ENCODE measurements at places on chromosomes 5 and 9. TPM values are rescaled to one million over a fixed set of nuclear protein-coding genes. Genes with fewer than 3 reads are reported as not detected.

DNA sequence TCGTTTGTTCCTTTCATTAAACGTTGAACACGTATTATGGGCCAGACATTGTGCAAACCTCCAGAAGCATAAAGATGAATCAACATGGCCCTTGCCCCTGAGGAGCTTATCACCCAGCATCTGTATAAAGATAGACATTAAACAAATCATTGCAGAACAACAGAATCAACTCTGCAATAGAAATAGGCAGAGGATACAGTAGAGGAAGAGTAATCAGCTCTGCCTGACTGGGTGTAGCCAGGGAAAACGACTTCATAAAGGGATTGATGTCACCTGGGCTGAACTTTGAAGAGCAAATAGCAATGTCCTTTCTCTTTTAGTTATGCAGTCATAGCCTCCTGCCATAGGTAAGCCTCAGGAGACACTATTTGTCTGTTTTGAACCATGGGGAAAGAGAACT lies 13.4 kb downstream of the RGS7BP start:
- no peaks in the 10 kb centered on the region for H3K27me3 ChIP-seq
- no peak overlapping the region for H3K27ac ChIP-seq
- no peaks in the 10 kb centered on the region for H3K36me3 ChIP-seq
- no peak for DNase-seq
- no peak overlapping the region for H3K4me3 ChIP-seq

- no peak overlapping the region for H3K27ac ChIP-seq
- no peaks in the 10 kb centered on the region for H3K27me3 ChIP-seq
- DNase-seq: no peak
- no peaks in the 10 kb centered on the region for H3K36me3 ChIP-seq
Measured at GRCh38 chr5:65818592-65818991, 96.6 kb downstream of the NLN start.

- H3K27ac ChIP-seq: no peak overlapping the region
- H3K4me3 ChIP-seq: no peak overlapping the region
- H3K4me1 ChIP-seq: no peaks in the 10 kb centered on the region
- H3K36me3 ChIP-seq: no peaks in the 10 kb centered on the region
- no peak for DNase-seq
- no peaks in the 10 kb centered on the region for H3K27me3 ChIP-seq
Measured at GRCh38 chr5:36359267-36359666, 57.6 kb upstream of the RANBP3L start.

Gene RFESD
- total RNA-seq: 0.96 TPM

Gene MYMK
- not detected for total RNA-seq

GRCh38 chr9:109972026-109972882 lies 192.3 kb downstream of the PALM2AKAP2 start:
- H3K27ac ChIP-seq: peak overlapping the region; percentile 11
- peak; percentile 12 for DNase-seq
- H3K36me3 ChIP-seq: no peaks in the 10 kb centered on the region
- no peaks in the 10 kb centered on the region for H3K27me3 ChIP-seq
- H3K4me1 ChIP-seq: peaks cover 27% of the 10 kb centered on the region
- H3K4me3 ChIP-seq: no peak overlapping the region

DNA sequence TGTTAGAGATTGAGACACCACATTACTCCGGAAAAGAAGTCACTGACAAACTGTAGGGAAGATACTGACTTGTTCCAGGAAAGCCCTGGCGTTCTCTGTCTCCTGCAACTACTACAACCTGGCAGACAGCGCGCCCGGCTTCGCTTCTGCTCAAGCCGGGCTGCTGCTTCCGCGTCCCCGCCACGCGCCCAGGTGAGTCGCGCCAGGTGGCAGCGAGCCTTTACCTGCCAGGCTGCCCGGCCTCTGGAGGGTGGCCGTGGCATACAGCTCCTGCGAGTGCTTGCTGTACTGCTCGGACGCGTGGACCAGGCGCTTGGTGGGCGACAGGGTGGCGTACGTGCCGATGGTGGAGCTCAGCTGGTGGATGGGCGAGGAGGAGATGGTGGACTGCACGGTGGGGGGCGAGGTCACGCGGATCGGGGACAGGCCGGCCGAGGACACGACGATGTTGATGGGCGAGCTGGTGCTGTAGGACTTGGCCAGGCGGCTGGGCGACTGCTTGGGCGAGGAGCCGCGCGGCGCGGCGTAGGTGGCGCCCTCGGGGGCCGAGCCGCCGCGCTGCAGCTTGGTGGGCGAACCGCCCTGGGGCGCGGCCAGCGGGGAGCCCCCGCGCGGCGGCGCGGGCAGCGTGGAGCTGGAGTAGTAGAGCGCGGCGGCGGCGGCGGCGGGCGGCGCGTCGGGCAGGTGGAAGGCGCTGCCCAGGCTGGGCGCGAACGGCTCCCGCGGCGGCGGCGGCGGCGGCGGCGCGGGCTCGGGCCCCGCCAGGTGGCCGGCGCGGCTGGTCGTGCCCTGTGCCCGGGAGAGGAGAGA lies 519.6 kb downstream of the CTNND2 start:
- DNase-seq: no peak
- H3K27me3 ChIP-seq: peaks cover 32% of the 10 kb centered on the region
- H3K36me3 ChIP-seq: no peaks in the 10 kb centered on the region
- H3K4me1 ChIP-seq: peaks cover 7% of the 10 kb centered on the region
- no peak overlapping the region for H3K27ac ChIP-seq

Gene PPP3R2
- not detected for total RNA-seq

- DNase-seq: no peak
- no peaks in the 10 kb centered on the region for H3K27me3 ChIP-seq
- H3K27ac ChIP-seq: no peak overlapping the region
- no peak overlapping the region for H3K4me3 ChIP-seq
- H3K36me3 ChIP-seq: no peaks in the 10 kb centered on the region
Measured at GRCh38 chr5:38151878-38152277, 106.5 kb upstream of the EGFLAM start.

Gene NEUROG1
- total RNA-seq: not detected

GRCh38 chr9:96376891-96377874 lies 6.3 kb downstream of the SLC35D2 start:
- no peak overlapping the region for H3K27ac ChIP-seq
- H3K36me3 ChIP-seq: no peaks in the 10 kb centered on the region
- H3K4me1 ChIP-seq: peaks cover 5% of the 10 kb centered on the region
- H3K27me3 ChIP-seq: no peaks in the 10 kb centered on the region
- H3K4me3 ChIP-seq: no peak overlapping the region

- no peak overlapping the region for H3K4me3 ChIP-seq
- H3K4me1 ChIP-seq: no peaks in the 10 kb centered on the region
- no peaks in the 10 kb centered on the region for H3K27me3 ChIP-seq
- peaks cover 62% of the 10 kb centered on the region for H3K36me3 ChIP-seq
- no peak for DNase-seq
Measured at GRCh38 chr9:121179930-121180681, 21.6 kb downstream of the RAB14 start.

Gene ECM2
- not detected for total RNA-seq

- H3K4me1 ChIP-seq: no peaks in the 10 kb centered on the region
- H3K27me3 ChIP-seq: peaks cover 2% of the 10 kb centered on the region
- no peaks in the 10 kb centered on the region for H3K36me3 ChIP-seq
- H3K27ac ChIP-seq: no peak overlapping the region
Measured at GRCh38 chr9:84123648-84124406, 143.2 kb downstream of the RMI1 start.

GRCh38 chr9:109935406-109936087 lies 155.5 kb downstream of the PALM2AKAP2 start:
- no peaks in the 10 kb centered on the region for H3K4me1 ChIP-seq
- H3K27ac ChIP-seq: no peak overlapping the region

- no peak overlapping the region for H3K4me3 ChIP-seq
- H3K27me3 ChIP-seq: no peaks in the 10 kb centered on the region
- no peak for DNase-seq
- H3K27ac ChIP-seq: no peak overlapping the region
- H3K4me1 ChIP-seq: no peaks in the 10 kb centered on the region
- no peaks in the 10 kb centered on the region for H3K36me3 ChIP-seq
Measured at GRCh38 chr9:119934497-119934896, 565.3 kb upstream of the BRINP1 start.

GRCh38 chr9:4095484-4095883 lies 204.4 kb downstream of the GLIS3 start:
- H3K4me3 ChIP-seq: no peak overlapping the region
- H3K36me3 ChIP-seq: no peaks in the 10 kb centered on the region
- no peaks in the 10 kb centered on the region for H3K27me3 ChIP-seq
- no peak overlapping the region for H3K27ac ChIP-seq

DNA sequence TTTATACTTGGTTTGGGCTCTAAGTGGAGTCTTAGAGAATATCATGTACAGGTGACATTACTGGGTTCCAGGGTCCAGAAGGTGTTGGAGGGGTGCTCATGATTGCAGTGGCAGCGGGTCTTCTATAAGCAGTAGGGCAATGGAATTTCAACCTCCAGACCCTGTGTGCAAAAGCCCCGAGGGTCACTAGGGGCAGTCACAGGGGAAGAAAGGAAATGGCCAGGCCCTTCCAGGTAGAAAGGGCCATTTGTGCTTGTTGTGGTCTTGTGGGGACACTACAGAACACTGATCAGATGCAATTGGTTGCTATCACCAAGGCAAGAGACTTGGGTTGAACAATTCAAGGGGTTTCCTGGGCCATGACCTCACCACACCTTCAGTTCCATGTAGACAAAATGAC lies 283.4 kb downstream of the GADD45G start:
- no peaks in the 10 kb centered on the region for H3K4me1 ChIP-seq
- H3K36me3 ChIP-seq: no peaks in the 10 kb centered on the region
- H3K27ac ChIP-seq: no peak overlapping the region
- no peaks in the 10 kb centered on the region for H3K27me3 ChIP-seq

Gene LTC4S
- 5.4 TPM for total RNA-seq

DNA sequence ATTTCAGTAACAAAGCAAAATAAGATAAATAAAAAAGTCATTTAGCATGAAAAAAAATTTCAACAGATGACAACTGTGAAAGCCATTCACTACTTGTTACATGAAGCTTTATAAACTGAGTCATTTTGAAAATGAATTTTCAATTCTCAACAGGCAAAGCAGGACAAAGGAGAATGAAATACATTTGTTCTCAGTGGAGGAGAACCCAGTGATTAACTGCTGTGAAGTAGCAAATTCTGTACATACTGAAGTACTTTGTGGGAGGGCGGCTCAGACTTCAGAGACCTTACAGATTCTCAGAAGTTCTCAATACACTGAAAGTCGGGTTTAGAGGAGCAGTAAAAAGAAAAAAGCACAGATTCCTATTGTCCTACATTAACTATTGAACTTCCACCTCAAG lies 21.7 kb downstream of the SKIC3 start:
- H3K27me3 ChIP-seq: no peaks in the 10 kb centered on the region
- no peak for DNase-seq
- H3K27ac ChIP-seq: no peak overlapping the region
- no peaks in the 10 kb centered on the region for H3K4me1 ChIP-seq

Gene SLC22A4
- 0.27 TPM for total RNA-seq

Gene RORB
- 0.73 TPM for total RNA-seq

DNA sequence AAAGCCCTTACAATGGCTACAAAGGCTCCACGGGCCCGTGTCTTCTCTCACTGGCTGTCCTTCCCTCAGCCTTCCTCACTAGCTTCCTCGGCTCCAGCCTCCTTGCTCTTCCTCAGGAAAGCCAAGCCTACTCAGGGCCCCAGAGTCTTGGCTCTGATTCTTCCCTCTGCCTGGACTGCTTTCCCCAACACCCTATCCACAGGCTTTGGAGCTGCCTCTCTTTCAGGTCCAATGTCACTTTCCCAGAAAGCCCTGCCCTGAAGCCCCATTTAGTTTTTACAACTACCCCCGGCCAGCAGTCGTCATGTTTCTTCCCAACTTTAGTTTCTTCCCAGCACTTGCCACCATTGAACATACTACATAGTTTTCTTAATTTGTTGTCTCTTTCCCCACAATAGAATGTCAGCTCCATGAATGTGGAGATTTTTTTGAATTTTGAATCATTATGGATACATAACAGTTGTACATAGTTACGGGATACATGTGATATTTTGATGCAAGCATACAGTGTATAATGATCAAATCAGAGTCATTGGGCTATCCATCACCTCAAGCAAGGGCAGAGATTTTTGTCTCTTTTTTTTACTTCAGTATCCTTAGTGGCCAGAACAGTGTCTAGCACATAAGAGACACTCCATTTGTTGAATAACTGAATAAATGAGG lies 17.5 kb upstream of the TOMM5 start:
- no peaks in the 10 kb centered on the region for H3K27me3 ChIP-seq
- no peaks in the 10 kb centered on the region for H3K36me3 ChIP-seq
- no peak overlapping the region for H3K4me3 ChIP-seq
- no peak for DNase-seq

DNA sequence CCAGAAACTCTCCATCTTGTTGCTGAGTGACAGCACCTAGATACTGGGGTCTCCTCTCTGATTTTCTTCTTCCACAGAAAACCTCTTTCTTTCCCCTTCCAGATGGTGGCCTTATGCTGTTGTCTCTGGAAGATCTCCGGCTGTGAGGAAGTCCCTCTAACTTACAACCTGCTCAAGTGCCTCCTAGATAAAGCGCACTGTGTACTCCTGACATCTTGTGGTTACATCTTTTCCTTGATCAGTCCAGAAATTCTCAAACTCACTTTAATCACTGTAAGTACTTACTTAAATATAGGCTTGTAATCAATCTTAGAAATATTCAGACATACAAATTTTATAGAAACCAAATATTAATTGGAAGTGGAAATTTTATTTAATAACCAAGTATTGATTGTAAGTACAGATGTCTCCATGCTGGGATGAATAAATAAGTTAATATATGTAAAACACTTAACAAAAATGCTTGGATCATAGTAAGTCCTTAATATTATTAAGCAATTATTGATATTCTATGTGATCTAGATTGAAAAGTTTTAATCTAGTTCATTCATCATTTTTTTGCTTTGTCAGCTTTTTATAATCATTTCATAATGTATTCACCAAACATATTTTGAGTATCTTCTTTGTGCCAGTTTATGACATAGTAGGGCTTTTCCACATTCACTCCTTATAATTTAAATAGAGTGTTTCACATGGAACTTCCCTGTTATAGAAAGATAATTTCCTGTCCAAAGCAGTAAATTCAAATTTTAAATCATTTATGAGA lies 1381.4 kb upstream of the CDH6 start:
- no peaks in the 10 kb centered on the region for H3K4me1 ChIP-seq
- no peak overlapping the region for H3K27ac ChIP-seq
- no peak overlapping the region for H3K4me3 ChIP-seq
- no peaks in the 10 kb centered on the region for H3K27me3 ChIP-seq
- H3K36me3 ChIP-seq: no peaks in the 10 kb centered on the region

Gene CORO2A
- total RNA-seq: 2.3 TPM

- H3K27ac ChIP-seq: no peak overlapping the region
- H3K4me3 ChIP-seq: no peak overlapping the region
- no peaks in the 10 kb centered on the region for H3K27me3 ChIP-seq
- H3K4me1 ChIP-seq: peaks cover 17% of the 10 kb centered on the region
- peak; percentile 73 for DNase-seq
Measured at GRCh38 chr5:132526290-132526973, 16.9 kb downstream of the IL5 start.

Gene ASPN
- total RNA-seq: not detected

Gene TLN1
- total RNA-seq: 509 TPM

Gene HTR1A
- not detected for total RNA-seq

DNA sequence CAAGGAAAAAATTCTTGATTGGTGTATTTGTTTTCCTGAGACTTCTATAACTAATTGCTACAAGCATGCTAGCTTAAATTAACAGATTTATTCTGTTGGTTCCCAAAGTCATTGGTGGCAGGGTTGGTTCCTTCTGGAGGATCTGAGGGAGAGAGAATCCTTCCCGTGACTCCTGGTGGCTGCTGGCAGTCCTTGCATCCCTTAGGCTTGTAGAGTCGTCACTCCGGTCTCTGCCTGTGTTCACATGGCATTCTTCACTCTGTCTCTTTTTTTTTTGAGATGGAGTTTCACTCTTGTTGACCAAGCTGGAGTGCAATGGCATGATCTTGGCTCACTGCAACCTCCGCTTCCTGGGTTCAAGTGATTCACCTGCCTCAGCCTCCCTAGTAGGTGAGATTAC lies 5.3 kb downstream of the CDK9 start:
- H3K27ac ChIP-seq: no peak overlapping the region
- peaks cover 27% of the 10 kb centered on the region for H3K4me1 ChIP-seq
- no peaks in the 10 kb centered on the region for H3K27me3 ChIP-seq
- DNase-seq: no peak

- peaks cover 21% of the 10 kb centered on the region for H3K4me1 ChIP-seq
- H3K27ac ChIP-seq: no peak overlapping the region
- no peaks in the 10 kb centered on the region for H3K27me3 ChIP-seq
- no peak overlapping the region for H3K4me3 ChIP-seq
Measured at GRCh38 chr5:149857499-149857898, 87.1 kb downstream of the PDE6A start.

All from natural killer cell (primary cell).